ENCODE measurements at places on chromosomes 1 and 21.

GRCh38 chr1:200379432-200379757, 30.4 kb downstream of the ZNF281 start:
- no peak for DNase-seq

DNA sequence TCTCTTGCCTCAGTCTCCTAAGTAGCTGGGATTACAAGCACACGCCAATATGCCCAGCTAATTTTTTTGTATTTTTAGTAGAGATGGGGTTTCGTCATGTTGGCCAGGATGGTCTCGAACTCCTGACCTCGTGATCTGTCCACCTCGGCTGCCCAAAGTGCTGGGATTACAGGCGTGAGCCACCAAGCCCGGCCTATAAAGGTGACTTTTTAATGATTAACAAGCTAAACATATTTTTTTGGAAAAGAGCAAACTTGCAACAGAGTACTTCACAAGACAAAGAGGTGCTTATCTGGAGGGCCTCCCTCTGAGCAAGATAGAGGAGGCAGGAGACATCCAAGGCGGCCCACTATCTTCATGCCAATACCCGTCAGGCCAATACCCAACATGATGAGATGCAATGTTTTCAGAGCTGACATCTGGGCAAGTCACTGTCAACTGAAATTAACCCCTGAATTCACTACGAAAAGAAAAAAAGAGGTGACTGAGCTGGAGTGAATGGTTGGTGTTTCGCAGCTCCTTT, 10.5 kb downstream of the BCAR3 start:
- no peak for DNase-seq

GRCh38 chr1:44068442-44068921, 37.2 kb upstream of the SLC6A9 start:
- DNase-seq = no peak

- DNase-seq = no peak
Measured at GRCh38 chr1:38815903-38816627, 43.5 kb downstream of the RRAGC start.

GRCh38 chr1:67759692-67760029, 73.6 kb downstream of the GNG12 start:
- DNase-seq = no peak

- DNase-seq = no peak
Measured at GRCh38 chr1:112188611-112189010, 199.1 kb upstream of the KCND3 start.

- DNase-seq = no peak
Measured at GRCh38 chr1:113142791-113143190, 69.8 kb downstream of the LRIG2 start.

- no peak for DNase-seq
Measured at GRCh38 chr1:54666333-54666732, 24.7 kb downstream of the MROH7 start.

DNA sequence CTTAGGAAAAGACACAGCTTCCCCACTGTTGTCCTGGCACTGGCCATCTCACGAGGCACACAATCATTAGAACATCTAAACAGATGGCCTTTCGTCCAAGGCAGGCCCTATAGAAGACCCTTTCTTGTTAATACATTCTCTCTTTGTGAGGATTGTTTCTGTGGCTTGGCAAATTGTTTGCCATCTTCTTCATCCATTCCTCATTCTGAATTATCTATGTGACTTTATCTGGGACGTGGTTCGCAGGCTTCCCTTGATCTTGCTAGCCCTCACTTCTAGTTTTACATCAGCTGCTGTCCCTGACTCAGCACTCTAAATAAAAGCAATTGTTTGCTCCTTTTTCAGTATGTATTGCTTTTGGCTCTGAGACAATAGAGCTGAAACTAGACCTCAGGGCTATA, 101.1 kb upstream of the ZC3H11B start:
- no peak for DNase-seq

- DNase-seq = no peak
Measured at GRCh38 chr1:241533326-241534115, 1.3 kb downstream of the KMO start.

GRCh38 chr1:99639945-99640344, 6.0 kb upstream of the PALMD start:
- DNase-seq = no peak

DNA sequence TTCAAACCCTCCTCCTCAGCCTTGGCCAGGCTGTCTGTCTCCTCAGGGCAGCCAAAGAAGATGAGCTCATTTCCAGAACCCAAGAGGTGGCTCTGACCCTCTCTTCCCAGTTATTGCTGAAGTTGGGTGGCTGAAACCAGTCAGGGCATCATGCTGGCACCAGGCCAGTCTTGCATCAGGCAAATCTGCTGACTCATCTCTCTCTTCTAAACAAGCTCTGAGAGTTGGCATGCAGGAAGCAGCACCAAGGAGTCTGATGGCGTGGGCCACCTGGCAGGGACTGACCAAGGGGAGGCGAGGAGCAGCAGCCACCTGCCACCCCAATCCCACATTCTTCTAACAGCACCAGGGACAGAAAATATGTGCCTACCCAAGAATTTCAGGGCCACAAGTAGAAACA, 104.8 kb upstream of the ATP1A1 start:
- DNase-seq = no peak
